ENCODE measurements at places on chromosomes 2 and 18.

DNA sequence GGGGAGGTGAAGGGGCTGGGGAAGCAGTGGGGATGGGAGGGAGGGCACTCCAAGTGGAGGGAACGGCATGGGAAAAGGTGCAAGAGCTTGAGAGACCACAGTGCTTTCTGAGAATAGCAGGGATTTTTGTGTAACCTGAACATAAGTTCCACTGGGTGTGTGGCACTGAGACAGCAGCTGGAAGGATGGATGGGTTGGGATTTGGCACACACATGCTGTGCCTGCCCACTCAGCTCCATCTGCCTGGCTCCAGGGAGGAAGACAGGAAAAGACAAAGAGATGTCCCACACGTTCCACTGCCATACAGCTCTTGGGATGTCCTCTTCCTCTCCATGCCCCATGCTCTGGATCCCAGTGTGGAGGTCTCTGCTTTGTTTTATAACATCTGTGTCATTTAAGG, 114.1 kb upstream of the TEX51 start:
- DNase-seq: no peak

DNA sequence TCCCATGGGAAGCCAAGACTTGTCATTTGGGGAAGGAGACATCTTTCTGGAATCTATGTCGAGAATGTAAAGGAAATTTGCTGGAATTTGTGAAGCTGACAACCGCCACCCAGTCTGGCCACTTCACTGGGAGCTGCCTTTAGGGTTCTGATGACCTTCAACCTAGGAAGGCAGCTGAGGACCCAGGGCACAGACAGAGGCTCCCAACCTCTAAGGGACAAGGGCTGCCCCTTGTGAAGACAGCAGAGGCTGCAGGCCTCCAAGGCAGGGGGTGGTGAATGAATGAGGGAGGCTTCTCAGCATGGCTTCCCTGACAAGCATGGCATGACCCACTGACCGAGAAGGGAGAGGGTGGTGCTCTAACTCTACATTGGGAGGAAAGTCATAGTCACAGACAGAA, 128.9 kb upstream of the ASB18 start:
- DNase-seq: no peak

GRCh38 chr18:12258719-12259705, 4.9 kb downstream of the CIDEA start:
- DNase-seq: no peak

GRCh38 chr2:47270421-47270820, 115.3 kb upstream of the STPG4 start:
- DNase-seq: no peak

DNA sequence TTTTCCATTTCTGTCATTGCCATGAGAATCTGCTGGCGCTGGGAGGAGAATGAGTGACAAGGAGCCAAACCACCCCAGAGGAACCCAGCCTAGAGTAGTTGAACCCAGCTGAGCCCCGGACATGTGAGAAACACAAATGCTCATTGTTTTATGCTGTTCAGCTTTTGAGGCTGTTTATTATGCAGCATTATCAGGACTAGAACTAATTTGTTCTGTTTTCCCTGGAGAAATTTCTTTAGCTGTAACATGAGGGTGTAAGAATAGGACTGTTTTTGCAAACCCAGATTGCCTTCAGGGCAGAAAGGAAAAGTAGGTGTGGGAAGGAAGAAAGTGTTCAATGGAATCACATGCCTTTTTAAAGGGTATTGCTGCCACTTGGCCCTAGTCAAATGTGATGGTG, 28.5 kb upstream of the DOCK10 start:
- DNase-seq: no peak

GRCh38 chr2:1793868-1794445, 49.6 kb upstream of the PXDN start:
- no peak for DNase-seq

DNA sequence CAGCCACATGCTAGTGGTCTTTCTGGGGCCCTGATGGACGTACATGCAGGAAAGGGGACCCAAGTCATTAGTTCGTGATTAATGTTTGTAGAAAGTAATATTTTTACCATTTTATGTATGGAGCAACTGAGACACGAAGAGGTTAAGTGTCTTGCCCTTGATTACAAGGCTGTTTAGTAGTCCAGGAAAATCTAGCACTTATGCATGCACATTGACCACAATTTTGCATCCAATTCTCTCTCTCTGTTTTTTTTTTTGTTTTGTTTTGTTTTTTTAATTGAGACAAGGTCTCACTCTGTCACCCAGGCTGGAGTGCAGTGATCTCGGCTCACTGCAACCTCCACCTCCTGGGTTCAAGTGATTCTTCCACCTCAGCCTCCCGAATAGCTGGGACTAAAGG, 8.3 kb upstream of the GATA6 start:
- DNase-seq: no peak

DNA sequence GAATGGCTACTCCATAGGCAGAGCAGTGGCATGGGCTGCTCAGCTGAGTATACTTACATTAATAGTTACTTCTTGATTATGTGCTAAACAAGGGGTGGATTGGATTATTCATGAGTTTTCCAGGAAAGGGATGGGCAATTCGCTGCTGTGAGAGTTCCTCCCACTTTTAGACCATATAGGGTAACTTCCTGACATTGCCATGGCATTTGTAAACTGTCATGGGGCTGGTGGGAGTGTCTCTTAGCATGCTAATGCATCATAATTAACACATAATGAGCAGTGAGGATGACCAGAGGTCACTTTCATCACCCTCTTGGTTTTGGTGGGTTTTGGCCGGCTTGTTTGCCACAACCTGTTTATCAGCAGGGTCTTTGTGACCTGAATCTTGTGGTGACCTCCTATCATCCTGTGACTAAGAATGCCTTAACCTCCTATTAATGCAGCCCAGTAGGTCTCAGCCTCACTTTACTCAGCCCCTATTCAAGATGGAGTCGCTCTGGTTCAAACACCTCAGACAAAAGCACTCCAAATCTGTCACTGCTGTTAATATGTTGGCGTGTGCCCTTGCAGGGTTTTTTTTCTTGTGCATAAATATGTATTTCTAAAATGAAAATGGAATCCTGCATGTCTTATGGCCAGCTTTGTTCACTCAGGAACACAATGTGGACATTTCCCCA, 56.0 kb downstream of the CYBRD1 start:
- DNase-seq: no peak

GRCh38 chr2:19351499-19351898, 6.9 kb downstream of the OSR1 start:
- DNase-seq: no peak

GRCh38 chr2:13884291-13884976, 748.1 kb upstream of the LRATD1 start:
- no peak for DNase-seq

GRCh38 chr18:50401888-50402287, 27.0 kb downstream of the SKA1 start:
- DNase-seq: no peak

DNA sequence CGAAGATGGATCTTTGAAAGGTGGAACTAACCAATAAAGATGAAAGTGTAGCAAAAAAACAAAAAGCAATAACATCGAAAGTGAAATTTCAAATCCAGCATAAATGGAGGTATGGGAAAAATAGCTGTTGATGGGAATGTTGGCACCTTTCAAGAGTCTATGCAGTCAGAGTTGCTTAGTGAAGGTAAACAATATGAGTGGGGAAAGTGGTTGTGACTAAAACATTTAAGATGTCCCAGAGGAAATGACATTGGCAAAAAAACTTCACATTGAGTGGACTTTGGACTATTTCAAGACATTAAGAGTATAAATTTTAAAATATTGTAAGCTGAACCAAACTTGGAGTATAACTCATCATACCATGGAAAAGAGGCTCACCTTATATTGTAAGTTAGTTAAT, 17.7 kb downstream of the ETAA1 start:
- DNase-seq: no peak

GRCh38 chr2:232697807-232698110, 628 bp downstream of the GIGYF2 start:
- no peak for DNase-seq

DNA sequence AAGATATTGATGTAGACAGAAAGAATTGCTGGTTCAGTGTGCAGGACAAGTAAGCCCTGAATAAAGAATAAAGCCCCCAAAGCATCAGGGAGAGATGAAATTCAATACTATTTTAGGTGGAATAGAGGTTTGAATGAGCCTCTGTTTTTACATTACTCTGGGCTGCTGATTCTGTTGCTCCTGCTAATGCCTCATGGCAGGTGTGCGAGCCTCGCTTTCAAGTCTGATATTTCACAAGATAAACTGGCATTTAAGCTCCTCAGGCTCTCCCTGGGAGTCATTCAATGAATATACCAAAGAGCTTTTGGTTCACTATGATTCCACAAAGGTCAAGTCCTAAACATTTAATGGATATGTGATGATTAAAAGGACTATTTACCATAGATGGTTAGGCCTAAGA, 601.0 kb upstream of the SLC39A10 start:
- no peak for DNase-seq

GRCh38 chr2:164014068-164014731, 278.4 kb upstream of the FIGN start:
- no peak for DNase-seq

DNA sequence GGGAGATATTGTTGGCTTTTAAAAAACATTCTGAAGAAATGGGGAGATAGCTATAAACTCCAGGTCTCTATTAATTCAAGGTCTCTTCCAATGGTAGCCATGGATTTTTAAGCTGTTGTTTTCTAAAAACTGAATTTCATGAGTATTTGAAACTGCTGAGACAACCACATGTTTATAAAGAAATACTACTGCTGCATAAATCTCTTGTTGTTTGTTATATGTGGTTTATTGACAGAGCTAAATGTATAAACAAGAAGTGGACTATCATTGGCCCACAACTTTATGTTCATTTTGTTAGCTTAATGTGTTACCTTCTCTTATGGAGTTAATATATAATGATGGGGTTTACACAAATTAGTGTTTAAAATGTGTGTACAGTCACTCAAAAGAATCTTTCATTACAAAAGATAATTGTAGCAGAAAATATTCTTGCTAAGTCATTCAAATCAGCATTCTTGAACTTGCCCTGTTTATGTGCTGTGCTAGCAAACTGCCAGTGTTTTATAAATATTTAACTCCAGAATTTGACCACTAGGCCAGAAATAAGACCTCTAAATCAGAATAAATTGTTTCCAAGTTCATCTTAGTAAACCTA, 242.1 kb downstream of the TMX3 start:
- no peak for DNase-seq

DNA sequence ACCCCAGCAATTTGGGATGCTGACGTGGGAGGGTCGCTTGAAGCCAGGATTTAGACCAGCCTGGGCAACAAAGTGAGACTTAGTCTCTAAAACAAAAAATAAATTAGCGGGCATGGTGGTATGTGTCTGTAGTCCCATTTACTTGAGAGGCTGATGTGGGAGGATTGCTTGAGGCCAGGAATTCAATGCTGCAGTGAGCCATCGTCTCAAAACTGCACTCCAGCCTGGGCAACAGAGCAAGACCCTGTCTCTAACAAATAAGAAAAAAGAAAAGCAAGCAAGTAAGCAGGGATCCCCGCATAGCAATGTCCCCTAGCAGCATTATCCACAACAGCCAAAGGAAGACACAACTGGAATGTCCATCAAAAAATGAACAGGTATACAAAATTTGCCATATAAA, 3.4 kb downstream of the TXNL1 start:
- DNase-seq: no peak

DNA sequence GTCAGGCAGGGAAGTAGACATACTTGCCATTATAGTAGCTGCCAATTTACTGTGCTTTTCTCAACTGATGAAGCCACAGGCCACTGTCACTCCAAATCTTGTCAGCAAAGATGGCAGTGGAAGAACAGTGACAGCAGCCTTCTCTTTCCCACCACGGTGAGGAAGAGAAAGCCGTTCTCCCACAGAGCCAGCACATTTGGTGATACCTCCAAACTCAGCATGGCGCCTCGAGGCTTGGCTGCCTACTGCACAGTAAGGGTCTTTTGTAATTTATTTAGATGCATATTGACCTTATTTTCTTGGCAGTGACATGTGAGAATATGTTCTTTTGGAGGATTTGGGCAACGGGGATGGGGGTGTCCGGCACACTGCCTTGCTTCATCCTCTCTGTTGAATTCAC, 117.2 kb upstream of the CDH20 start:
- DNase-seq: no peak

Measured in T-helper 1 cell (primary cell).